ENCODE measurements at places on chromosomes 12 and 14.

- DNase-seq, result no peak
Measured at GRCh38 chr14:51014625-51015024, 70.3 kb upstream of the PYGL start.

DNA sequence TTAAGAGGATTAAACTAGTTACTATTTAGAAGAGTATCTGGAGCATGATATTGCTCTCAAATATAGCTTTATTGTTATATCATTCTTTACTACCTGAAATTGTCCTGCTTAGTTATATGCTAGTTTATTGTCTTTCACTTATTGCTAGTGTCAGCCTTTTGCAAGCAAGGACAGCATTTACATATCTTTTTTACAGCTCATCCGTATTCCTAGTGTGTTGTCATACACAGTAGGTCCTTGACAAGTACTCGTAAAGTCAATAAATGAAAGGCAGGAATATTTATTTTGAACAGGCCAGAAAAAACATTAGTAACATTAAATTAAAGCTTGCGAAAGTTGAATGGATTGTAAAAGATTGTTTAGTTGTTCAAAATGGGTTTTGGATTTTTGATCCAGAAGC, 35.0 kb downstream of the CRADD start:
- DNase-seq, result no peak

GRCh38 chr12:71216725-71217579, 59.2 kb upstream of the TSPAN8 start:
- DNase-seq, result no peak

GRCh38 chr12:3205742-3206519, 128.8 kb downstream of the TSPAN9 start:
- DNase-seq, result no peak

- no peak for DNase-seq
Measured at GRCh38 chr12:84996759-84997158, 39.3 kb downstream of the TSPAN19 start.
